ENCODE measurements at places on chromosomes 16 and 17.

DNA sequence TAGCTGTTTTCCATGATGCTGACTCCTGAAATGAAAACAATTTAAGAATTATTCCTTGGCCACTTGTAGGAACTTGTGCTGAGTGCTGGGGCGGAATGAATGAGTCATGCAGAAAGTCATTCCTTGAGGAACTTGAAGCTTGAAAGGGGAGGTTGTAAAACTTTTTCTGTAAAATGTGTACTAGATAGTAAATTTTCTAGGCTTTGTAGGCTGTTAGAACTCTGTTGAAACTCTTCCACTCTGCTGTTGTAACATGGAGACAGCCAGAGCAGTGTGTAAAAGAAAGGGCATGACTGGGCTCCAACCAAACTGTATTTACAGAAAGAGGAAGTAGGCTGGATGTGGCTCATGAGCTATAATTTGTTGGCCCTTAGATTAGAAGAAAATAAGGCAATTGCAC lies 46.1 kb downstream of the ABCA8 start:
- DNase-seq: no peak

DNA sequence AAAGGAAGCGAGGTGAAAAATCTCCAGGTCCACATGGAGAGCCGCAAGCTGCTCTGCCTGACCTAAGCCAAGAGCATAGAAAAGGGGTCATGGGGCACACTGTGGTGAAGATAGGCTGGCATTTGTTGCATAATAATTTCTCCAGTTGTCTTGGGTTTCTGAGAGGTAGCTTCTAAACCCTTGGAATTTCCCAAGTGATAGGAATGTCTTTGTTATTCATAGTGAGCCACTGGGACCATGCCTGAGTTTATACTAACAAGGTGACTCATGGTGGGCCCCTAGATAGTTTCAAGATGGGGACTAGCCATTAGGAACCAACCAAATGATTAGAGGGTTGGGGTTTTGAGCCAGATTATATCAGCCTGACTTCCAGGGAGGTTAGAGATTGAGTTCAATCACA lies 25.6 kb downstream of the SOST start:
- no peak for DNase-seq

DNA sequence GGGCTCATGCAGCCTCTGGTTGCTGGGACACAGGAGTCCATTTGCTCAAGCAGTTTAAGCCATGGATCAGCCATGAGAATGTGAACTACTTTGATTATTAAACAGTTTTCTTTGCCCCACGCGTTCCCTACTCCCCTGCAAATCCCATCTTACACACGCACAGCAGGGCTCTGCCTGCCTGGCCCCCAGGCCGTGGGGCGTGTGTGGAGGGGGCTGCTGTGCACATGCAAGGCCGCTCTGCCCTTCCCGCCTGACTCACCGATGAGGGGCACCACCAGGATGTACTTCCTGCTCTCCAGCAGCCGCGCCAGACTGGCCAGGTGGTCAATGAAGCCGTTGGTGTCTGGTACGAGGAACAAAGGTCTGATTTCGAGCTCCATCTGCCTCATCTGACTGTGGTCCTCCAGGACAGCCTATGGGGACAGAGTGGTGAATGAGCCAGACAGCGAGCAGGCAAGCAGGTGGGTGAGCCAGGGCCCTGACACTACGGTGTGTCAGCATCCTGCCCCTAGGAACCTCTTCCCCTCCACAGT lies 13.7 kb downstream of the HIC1 start:
- no peak for DNase-seq

GRCh38 chr17:16013943-16014407 lies 14.4 kb downstream of the TTC19 start:
- DNase-seq: no peak

DNA sequence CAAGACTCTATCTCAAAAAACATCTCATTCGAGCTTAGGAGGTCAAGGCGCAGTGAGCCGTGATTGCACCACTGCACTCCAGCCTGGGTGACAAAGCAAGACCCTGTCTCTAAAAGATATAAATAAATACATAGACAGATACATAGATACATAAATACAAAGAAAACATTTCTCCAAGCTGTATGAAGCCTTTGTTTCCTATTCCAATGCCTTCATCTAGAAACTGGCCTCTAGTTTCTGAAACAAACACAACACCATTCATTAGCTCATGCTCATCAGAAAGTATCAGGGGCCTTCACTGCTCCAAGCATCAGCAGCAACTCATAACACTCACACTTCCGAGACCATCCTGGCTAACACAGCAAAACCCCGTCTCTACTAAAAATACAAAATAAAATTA lies 10.3 kb upstream of the ASGR2 start:
- no peak for DNase-seq

GRCh38 chr17:4559139-4559791 lies 1.1 kb downstream of the GGT6 start:
- no peak for DNase-seq

GRCh38 chr17:8082292-8082691 lies 5.2 kb downstream of the ALOX12B start:
- no peak for DNase-seq

DNA sequence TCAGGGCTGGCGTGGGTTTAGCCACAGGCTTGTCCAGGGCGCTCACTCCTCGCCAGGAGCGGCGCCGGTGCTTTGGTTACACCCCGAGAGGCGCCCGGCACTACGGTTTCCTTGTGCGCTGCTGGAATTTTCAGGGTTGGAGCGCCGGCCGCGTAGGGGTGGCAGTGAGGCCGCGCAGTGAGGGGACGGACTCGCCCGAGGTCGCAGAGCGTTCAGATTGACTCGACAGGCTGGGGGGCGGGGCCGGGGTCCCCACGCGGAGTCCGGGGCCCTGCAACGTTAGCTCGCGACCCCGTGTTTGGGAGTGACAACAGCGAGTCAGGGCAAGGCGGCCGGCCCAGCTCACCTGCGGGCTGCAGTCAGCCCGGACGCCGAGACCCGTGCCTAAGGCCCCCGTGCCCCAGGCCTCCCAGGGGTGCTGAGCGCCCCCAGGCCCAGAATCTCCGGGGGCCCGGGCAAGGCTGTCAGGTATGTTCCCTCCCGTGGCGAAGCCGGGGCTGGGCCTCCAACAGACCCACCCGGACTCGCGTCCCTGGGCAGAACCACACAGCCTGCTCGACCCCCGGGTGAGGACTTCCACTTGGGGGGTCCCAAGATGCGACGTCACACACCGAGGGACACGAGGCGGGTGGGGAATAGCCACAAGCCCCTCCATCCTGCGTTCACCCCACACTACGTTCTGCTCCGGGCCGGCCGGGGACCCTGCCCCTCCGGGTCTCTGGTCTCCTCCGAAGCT lies 1.3 kb upstream of the ACTG1 start:
- peak; percentile 34 for DNase-seq
